ENCODE measurements at places on chromosomes 2 and 18.

GRCh38 chr2:85022232-85022631, 51.3 kb downstream of the KCMF1 start:
- DNase-seq, result no peak

GRCh38 chr18:42305869-42306593, 351.0 kb downstream of the PIK3C3 start:
- no peak for DNase-seq

DNA sequence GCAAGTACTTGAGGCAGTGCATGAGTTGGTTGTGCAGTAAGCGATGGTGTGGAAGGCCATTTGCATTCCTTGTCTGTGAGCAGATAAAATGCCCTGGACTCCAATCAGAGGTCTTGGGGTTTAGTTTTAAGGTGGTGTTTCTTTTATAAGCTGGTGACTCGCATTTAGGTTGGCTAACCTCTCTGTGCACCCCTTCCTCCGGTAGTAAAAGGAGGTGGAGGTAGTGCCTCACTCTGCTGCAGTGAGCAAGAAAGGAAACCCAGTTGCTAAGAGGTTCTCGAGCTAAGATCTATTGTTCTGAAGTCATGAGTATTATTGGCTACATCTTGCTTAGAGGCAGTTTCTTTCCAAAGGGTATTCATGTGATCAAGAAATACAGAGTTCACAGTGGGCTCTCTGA, 74.3 kb upstream of the EML6 start:
- no peak for DNase-seq

- no peak for DNase-seq
These were observed 41.2 kb downstream of the KIAA2012 start for GRCh38 chr2:202114291-202114690.

DNA sequence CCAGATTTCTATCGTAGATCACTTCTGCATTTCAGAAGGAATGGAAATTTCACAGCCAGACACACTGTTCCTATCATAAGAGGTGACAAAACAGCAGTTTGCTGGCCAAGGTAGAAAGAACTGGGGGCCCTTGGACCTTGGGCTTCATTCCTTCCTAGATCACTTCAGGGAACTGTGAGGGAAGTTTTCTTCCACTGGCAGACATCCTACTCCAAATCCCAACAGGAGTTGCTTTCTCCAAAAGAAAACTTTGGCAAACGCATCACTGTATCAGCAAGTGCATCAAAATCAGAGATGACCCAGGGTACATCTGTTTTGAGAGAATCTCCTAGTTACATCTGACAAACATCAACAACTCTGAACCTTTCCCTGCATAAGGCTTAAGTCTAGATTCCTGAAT, 348.4 kb upstream of the KLHL29 start:
- DNase-seq, result no peak

- no peak for DNase-seq
These were observed 443 bp downstream of the VAPA start for GRCh38 chr18:9914334-9914583.

All from fibroblast of skin of left quadriceps (primary cell).